ENCODE measurements at places on chromosomes 7 and 10.
A peak's percentile ranks its signal among the peaks of the same experiment; 100 is the strongest.

- DNase-seq = peak; percentile 57
These were observed 125.8 kb downstream of the DOCK4 start for GRCh38 chr7:112080441-112080840.

GRCh38 chr10:19767876-19768275 lies 48.4 kb upstream of the PLXDC2 start:
- no peak for DNase-seq

- no peak for DNase-seq
These were observed 154.3 kb upstream of the SEMA3D start for GRCh38 chr7:85341121-85341520.

GRCh38 chr7:70505468-70505867 lies 626.5 kb upstream of the GALNT17 start:
- DNase-seq = no peak

- DNase-seq = no peak
These were observed 278.0 kb downstream of the TNS3 start for GRCh38 chr7:47303695-47304453.

DNA sequence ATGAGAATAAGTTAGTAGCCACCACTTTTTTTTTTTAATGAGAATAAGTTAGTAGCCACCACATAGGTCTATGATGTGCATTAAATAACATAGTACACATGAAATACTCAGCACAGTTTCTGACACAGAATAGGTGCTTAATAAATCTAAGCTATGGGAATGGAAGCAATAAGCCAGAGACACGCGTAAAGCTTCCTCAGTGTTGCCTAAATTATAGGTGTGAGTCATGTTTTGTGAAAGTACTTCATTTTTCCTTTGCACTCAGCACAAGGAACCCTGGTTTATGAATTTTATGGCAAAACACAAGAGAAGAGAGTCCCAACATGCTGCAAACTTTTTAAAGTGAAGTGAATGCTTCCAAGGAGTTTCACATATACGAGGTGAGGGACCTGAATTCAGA lies 267.4 kb downstream of the RNLS start:
- DNase-seq = no peak

DNA sequence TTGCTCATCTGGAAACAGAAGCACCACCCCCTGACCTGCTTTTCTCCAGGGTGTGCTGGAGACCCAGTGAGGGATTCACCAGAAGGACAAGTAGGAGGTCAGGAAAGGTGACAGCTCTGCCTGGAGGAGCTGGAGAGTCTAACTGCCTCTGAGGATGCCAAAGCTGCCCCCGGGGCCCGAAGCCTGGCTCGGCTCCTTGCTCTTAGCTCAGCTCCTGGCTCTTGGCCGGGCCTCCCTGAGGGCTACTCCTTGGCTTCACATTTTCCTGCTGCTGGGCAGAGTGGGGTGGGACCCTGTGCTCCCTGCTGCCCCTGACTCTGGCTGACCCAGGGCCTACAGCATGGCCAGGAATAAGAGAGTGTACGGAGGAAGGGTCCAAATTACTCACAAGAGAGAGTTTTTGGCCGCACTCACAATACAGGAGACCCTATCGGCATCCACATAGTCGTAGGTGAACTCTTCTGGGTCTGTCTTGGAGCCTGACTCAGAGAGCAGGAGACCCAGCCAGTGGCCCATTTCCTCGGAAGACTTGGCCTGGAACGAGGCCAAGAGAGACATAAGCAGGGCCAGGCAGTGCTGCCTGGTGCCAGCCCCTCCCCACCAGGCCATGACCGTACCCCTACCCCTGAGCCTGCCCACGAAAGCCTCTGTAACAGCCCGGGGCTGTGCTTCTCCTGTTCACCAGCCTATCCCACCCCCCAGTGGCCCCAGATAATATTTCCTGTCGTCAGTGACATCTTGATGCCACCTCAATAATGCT lies 63.1 kb downstream of the VWA2 start:
- DNase-seq = no peak

DNA sequence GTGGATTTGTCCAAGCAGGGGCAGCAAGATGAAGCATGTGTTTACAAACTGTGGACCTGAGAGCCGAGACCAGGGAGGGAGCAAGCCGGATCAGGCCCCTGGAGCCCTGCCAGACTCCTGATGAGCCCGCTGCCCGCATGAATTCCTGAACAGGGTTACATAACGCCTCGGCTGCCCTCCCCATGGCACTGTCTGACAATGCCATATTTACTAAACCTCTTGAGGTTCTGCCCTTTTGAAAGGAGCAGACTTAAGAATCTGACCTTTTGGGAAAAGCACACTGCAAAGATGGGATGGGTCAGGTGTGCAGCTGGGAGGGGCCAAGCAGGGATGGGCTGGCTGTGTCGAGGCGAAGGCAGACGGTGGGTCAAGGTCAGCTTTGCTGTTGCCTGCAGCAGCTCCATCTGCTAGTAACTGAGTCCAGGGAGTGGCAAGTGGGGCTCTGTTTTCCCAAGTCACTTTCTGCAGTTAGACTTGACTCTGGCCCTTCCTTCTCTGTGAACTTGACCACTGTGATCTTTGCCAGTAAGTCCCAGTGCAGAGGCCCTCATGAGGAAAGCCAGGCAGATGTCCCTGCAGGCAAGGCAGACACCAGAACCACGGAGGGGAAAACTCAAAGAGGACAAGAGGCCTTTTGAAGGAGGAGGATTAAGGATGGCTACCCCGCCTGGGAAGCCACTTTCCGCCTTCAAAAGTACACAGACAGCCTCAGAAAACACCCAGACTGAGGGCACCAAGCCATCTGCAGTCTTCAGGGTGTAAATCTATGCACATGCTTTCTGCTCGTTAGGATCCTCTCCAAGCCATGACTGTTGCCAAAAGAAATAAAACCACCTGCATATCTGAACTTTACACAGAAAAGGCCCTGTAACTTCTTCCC lies 175.8 kb downstream of the TNS3 start:
- no peak for DNase-seq

Measured in GM06990 (cell line).